Karpas-422 (cell line): ENCODE measurements at places on chromosomes 5 and 9. TPM values are rescaled to one million over a fixed set of nuclear protein-coding genes. Genes with fewer than 3 reads are reported as not detected.

Gene C5orf58
- total RNA-seq: 7.8 TPM in 1 of 2 replicates, not detected in the other

Gene DNAJB5
- total RNA-seq: 2.7 and 6.8 TPM in 2 replicates

Gene TSTD2
- 23.8 and 29.2 TPM in 2 replicates for total RNA-seq

Gene ANKRD18A
- total RNA-seq: not detected in 2 replicates

Gene MRNIP
- total RNA-seq: 33.6 and 55.7 TPM in 2 replicates

Gene WNT8A
- total RNA-seq: not detected in 2 replicates

Gene EIF4EBP3
- total RNA-seq: 7.3 and 12.2 TPM in 2 replicates

Gene GCNT4
- not detected in 2 replicates for total RNA-seq

DNA sequence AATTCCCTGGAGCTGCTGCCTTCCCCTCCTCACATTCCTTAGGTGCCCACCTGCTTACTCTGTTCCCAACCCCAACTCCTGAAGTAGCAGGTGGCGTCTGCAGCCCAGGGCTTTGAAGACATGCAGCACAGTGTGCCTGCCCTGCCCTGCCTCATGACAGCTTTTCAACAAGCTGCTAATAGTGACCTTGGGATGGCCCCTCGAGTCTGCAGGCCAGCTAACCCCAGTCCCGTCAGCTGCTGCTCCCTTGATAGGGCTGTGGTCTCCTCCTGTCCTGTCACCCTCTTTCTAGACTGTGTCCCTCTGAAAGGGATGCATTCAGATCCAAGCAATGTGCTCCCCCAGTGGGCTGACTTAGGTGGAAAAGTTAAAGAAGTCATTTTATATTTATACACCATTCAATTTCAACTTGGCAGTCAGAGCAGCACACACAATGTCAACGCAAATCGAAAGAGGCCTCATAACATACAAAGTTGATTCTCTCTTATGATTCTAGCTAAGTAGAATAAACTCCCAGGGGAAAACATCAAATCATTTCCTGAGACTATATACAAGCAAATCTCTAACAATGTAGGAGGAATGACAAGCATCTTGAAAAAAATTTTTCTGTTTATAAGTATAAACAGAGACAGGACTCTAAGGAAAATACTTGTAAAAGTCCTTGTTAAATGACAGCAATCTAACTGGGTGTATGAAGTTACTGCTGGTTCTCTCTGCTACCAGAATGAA is 37.9 kb downstream of the ADRB2 start:
- no peak for DNase-seq

DNA sequence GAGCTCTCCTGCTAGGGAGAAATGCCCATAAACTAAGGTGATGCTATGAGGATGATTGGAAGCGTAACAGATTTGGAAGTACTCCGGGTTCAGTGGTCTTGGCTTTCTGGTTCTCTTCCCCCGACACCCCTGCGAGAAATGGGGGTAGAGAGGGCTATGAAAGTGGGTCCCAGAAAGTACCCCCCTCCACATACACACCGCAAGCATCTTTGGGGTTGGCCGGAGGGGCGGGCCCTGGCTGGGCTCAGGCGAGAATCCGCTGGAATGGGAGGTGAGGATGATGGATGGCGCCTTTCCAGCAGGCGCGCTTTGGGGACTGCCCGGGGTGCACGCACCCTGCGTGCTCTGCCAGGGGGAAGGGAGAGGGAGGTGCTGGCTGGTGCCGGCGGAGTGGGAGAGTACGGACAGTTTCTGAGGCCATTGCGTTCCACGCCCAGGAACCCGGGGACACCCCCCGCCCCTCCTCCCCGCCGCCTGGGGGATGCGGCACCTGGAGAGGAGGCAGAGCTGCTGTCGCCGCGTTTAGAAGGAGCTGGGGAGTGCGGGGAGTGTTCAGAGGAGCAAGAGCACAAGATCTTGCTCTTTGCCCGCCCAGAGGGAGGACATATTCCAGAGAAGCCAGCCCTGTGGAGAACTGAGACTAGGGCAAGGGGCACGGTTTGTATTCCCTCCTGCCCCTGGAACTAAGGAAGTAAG is 1.9 kb downstream of the PCSK5 start:
- DNase-seq: no peak

DNA sequence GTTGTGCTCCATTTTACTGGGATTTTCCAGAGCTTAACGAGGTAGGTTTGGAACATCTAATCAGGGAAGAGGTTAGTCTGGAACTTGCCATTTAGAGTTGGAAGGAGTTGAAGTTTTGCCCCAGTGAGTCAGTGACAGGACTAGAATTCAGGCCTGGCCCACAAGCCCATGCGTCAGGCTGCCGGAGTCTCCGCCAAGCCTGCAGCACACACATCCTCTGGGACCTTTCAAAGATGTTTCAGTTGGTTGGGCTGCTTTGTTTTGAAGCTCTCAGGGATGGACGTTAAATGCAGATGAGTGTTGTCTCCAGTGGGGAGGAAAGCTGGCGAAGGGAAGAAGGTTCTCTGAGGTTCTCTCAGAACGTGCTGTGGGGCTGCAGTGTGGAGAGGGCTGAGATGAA is 147.0 kb downstream of the PSAT1 start:
- no peak for DNase-seq

DNA sequence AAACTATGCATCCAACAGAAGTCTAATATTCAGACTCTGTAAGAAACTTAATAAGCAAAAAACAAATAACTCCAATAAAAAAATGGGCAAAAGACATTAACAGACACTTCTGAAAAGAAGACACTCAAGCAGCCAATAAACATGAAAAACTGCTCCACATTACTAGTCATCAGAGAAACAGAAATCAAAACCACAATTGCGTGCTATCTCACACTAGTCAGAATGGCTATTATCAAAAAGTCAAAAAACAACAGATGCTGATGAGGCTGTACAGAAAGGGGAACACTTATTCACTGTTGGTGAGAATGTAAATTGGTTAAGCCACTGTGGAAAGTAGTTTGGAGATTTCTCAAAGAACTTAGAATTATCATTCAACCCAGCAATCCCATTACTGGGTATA is 101.2 kb upstream of the TRIM32 start:
- no peak for DNase-seq

DNA sequence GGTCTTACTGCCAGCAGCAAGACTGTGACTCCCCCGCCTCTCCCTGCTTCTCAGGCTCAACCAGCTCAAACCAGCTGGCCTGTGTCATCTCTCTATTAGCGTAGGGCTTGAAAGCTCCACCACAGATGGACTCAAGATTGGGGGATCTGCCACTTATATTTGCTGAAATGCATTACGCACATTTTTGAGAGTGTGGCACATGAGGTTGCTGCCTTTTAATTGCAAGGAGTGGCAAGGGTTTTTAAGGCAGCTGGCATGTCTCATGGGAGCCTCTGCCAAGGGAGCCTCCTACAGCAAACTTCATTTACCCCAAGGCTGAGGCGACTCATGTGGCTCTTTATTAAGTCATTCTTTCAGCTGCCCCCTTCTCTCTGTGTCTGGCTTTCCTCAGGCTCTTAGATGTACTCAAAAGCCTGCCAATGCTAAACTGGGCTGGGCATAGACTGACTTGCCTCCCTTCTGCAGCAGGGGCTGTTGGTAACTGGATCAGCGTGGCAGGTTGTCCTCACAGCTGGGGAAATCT is 219.3 kb downstream of the SMARCA2 start:
- peak; percentile 83 for DNase-seq

GRCh38 chr5:62306323-62306895 is 403 bp downstream of the KIF2A start:
- DNase-seq: no peak

DNA sequence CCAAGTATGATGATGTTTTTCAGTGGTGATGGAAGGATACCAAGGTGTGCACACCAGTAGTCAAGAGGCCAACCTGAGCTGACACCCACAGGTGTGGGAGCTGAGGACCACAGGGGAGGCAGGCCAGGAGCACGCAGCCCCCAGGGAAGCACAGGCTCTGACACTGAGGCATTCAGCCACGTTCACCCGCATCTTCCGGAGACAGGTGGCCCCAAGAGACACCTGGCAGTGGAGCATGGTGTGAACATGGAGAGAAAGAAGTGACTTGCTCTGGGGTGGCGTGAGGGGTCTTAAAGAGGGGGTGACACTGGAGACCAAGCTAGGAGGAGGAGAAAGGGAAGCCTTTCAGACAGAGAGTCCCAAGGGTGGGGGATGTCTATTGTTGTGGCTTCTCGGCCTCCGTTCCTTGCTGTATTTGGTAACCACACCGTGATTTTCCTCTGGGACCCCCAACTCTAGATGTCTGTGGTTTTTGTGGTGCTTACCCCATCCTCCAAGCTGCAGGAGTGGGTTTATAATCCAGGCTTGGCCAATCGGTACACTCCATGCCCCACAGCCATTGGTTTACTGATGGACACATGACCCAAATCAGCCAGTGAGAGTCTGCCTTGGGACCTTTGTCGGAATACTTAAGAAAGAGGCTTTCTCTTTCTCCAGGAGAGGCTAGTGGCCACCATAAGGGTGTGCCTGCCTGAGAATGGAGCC is 84.6 kb downstream of the HRH2 start:
- no peak for DNase-seq

GRCh38 chr9:79672236-79672635 is 100.5 kb downstream of the TLE4 start:
- no peak for DNase-seq

DNA sequence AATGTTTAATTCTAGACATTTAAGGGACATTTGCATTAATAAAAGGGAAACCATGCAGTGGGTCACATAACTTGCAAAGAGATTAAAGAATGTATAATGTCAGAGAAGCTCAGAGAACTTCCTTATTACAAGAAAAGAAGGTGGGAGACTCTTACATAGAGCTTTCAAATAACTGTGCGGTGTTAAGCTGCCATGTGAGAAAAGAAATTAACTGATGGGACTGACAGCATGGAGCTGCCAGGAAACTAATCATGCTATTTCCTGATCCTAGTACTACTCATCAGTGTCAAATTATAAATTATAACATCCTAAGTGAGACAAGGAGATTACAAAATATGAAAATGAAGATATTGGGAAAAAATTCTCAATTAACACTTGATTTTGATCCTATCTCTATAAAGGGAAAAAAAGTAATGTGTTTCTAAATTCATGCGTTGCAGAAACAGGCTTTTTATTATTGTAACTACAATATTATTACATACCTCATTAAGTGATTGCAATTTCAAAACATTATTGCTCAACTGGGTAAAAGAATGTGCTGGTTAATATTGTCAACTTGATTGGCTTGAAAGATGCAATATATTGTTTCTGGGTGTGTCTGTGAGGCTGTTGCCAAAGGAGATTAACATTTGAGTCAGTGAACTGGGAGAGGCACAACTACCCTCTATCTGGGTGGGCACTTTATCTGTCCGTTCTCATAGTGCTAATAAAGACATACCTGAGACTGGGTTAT is 609.5 kb upstream of the NUDT12 start:
- no peak for DNase-seq

GRCh38 chr5:158560170-158560569 is 539.5 kb downstream of the EBF1 start:
- DNase-seq: peak; percentile 50

GRCh38 chr5:122967085-122967484 is 69.4 kb downstream of the PPIC start:
- no peak for DNase-seq

- DNase-seq: no peak
Measured at GRCh38 chr5:81418606-81419005, 24.7 kb upstream of the ACOT12 start.

DNA sequence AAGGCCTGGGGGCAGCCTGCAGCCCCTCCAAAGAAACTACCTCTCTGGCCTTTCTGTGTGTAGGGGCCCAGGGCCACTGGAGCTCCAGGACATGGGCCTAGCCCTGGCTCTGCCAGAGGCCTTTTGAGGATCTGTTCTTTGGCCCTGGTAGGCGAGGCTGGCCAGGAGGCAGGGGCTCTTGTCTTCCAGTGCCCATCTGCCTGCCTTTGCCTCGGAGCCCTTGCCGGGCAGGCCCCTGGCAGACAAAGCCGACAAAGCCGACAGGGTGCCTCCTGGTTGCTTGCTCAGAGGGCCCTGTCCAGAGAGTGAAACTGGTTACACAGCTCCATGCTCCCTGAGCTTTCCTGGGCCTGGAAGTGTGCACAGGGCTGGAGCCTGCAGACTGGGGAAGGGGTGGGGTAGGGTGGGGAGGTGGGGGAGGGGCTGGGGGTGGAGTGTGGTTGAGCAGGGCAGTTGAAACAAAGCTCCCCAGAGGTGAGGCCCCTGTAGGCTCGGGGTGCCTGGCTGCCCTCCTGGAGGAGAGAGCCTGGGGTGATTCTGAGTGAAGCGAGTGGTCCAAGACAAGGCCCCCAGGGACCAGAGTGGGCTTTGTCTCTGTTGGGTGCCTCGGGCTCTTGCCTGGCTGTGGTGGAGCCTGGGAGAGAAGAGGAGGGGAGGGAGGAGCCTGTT is 29.3 kb downstream of the PTPA start:
- DNase-seq: peak; percentile 84

DNA sequence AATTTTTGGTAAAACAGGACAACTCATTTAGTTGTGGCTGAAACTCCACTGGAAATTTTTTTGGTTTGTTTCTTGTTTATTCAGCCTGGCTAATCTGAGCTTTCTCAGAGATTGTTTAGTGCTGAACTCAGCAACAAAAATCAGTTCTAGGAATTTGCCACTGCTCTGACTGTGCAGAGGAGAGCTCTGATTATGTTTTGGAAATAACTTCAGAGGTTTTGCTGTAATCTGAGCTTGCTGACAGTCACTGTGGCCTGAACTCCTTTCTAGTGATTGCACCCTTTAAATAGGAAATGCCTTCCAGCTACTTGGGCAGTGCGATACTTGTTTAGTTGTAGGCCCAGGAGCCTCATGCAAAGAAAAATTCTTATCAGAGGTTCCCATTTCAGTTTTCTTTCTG is 60.2 kb downstream of the OSTF1 start:
- DNase-seq: no peak

GRCh38 chr9:91606255-91606995 is 182.8 kb upstream of the NFIL3 start:
- DNase-seq: no peak

GRCh38 chr5:179788193-179788854 is 5.5 kb upstream of the LTC4S start:
- DNase-seq: no peak

DNA sequence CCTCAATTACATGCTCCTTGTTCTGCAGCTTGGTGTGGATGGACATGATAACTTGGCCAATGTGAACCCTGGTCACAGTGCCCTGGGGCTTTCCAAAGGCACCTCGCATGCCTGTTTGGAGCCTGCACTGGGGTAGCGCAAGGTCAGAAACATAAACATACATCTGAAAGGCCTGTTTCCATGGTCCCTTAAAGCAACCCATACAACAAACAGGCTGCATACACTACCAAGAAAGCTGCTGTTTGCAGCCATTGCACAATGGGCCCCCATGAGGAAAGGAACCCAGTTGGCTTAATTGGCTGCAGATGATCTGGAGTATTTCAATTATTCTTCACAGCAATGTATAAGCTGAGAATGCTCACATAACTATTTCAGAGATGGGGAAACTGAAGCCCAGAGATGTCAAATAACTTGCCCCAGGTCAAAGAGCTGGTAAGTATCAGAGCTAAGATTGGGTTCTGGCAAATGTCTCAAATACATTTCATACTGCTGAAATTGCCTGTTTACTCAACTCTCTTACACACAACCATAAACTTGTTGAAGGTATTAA is 233.9 kb downstream of the ASTN2 start:
- no peak for DNase-seq

DNA sequence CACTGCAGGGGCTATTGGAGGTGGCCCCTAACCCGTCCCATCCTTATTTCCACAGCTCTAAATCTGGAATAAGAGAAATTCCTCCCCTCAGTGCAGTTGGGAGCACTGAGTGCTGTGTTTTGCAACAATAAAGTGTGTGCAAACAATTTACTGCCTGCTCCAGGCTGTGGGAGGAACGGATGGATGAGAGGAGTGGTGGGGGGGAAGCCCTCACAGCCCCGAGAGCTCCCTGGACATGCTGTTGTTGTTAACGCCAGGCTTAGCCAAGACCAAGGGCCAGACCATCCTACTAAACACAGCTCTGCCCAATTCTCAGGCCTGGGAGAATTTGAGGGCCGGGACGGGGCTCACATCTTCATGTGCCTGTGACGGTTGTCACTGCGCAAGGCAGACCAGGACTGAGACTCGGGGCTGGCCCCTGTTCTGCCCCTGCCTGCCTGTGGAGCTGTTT is 200.2 kb downstream of the DAB2IP start:
- no peak for DNase-seq
